Hepatic stellate cell (primary cell): ENCODE measurements at places on chromosomes 11 and 22.

DNA sequence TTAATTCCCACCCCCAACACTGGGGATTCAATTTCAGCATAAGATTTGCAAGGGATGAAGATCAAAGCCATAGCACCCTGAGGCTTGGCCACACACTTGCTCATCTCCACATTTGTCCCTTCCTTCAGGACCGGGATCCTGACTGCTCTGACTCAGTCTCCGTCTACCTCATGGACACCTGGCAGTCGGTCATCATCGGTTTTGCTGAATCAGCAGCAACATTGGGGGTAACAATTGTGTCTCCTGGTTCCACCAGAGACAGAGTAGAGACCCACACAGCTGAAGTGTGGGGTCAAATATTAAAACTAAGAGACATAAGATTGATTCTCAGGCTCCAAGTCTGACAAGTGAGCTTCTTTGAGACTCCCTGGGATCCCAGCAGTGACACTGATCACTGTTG, 34.6 kb downstream of the GGTLC2 start:
- DNase-seq: no peak

GRCh38 chr11:41943656-41944055, 484.2 kb upstream of the LRRC4C start:
- DNase-seq: no peak

- DNase-seq: no peak
These were observed 41.6 kb downstream of the BUD13 start for GRCh38 chr11:116731097-116731761.

DNA sequence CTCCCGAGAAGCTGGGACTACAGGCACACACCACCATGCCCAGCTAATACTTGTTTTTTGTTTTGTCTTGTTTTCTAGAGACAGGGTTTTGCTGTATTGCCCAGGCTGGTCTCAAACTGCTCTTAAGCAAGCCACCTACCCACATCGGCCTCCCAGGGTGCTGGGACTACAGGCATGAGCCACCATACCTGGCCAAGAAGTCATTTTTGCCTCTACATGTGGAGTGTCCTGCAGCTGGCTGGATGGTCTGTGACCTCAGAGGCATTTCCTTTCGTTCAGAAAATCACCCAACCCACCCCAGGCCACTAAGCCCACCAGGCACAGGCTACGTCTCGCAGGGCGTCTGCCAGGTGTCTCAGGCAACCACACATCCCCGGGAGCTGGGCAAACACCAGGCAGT, 12.8 kb downstream of the SHANK2 start:
- DNase-seq: no peak

DNA sequence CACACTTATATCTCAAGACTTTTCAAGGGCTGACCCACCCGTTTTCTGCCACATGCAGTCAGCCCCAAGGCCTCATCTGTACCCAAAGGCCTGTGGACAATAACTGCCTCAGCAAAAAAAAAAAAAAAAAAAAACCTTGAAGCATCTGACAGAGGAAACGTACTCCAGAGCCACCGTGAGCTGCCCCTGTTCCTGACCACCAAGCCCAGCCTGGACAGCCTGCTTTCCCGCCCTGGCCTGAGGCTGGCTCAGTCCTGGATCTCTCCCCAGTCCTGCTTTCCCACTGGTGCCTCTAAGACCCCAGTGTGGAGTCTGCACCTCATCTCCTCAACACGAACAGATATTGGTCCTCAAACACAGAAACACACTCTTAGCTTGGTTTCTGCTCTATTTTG, 66.5 kb downstream of the SLC35F2 start:
- DNase-seq: no peak

DNA sequence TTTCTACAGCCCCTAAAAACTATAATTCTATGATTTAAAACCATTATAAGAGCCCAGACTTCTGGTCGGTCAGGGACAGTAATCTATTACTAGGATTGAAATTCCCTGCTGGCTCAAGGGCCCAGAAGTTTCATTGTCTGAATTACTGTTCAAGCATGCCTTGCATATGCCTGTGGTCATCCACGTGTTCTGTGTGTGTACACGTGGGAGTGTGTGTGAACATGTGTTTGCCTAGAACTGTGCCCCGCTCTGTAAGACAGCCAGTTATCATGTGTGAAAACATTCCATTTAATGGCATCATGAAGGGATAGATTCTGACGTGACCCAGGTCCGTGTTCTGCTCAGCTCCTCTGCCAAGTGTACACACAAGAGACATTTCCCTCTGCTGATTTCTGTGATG, 189.3 kb upstream of the NECTIN1 start:
- DNase-seq: no peak

DNA sequence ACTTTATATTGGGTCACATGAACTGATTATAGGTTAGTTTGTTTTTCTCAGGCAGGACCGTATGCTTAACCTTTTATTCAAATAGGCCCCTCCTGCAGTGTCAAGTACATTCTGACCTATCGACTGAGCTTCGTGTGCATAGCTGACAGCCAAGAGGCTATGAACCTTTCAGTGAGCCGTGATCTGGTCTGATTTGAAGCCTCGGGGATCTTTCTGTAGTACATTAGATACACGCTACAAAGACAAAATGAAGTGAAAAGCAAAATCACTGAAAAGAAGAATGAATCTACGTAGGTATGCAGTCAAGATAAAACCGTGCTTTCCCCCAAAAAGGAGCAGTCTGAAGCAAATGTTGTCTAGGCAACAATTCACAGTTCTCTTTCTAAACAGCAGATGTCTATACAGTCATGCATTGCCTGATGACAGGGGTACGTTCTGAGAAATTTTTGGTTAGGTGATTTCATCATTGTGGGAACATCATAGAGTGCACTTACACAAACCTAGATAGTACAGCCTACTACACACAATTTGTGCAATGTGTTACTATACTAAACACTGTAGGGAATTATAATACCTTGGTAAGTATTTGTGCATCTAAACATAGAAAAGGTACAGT, 18.1 kb downstream of the JHY start:
- DNase-seq: no peak

DNA sequence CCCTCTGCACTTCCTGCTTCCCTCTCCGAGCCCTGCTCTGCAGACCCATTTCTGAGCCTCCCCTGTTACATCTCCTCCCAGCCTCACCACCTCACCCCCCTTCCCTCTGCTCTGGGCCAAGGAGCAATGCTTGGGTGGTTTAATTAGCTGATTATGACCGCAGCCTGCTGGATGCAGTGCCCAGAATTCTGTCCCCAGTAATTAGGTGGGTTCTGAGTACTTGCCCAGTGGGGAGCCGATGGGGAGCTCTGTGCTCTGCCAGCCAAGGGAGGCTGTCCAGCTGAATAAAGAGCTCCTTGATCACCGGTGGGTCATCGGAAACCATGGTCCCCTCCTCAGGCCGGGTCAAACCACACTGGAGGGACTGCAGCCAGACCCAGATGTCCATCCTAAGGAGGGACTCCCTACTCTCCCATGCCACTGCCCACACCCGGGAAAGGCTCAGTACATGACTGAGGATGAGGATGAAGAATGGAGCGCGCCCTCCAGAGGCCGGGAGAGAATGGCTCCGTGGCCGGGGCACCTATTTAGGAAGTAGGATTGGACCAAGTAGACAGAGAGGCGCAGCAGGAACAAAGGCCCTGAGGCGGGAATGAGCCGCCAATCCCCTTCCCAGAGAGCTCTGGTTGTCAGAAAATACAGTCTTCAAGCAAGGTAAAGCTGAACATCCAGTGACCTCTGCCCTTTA, 9.1 kb downstream of the ARRB1 start:
- no peak for DNase-seq

DNA sequence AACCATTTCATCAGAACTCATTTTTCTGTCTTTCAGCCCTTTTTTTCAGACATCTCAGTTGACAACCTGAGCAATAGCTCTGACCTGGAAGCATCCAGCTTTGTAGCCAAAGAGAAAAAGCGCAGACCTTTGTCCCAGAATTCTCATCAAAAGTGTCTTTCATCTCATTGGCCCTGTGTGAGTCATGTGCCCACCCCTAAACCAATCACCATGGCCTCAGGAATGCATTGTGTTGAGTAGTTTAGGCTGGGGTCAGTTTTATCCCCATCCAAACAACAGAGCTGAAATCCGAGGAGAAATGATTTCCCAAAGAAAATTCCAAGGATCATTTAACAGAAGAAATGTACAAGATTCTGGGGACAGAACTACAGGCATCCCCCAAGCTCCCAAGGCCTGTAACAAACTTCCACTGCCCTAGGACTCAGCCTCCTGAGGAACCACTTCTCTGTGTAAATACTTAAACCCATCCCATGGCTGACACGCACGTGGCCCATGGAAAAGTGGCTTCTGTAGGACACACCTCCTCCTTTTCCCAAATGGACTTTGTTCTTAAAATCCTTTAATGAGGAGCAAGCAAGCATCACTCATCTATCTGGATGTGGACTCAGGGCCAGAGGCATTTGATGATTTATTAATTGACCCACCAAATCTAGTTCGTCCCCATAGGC, 429.0 kb downstream of the SOX6 start:
- no peak for DNase-seq

DNA sequence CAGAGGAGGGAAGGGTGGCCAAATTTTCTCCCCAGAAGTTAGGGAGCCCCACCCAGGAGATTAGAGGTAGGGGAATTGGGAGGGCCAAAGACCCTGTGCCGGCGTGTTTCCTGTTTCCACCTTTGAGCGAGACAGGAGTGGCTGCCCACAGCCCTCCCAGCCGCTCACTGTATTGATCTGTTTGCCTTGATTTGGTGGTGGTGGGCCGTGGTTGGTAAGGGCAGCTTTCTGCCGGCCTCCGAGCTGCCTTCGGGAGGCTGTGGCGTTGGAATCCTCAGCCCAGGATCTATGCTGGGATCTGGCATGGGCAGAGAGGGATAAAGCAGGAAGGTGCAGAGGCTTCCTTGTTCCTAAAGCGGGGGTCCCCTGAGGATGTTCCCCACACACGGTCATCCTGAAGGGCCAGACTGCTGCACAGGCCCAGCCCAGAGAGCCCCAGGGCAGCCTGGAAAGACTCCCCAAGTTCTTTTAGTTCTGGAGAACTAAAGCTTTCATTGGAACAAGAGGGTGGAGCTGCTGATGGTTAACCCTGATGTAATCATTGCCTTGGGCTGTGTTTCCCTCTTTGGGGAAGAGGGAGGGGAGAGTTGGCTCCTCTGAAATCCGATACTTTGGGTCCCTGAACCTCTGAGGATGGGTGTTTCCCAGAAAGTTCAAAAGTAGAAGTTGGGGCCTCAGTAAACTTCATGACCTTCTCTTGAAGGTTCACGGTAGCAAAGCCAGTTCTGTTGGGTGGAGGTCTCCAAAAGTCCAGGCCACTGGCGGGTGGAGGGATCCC, 7.2 kb downstream of the FAM83F start:
- DNase-seq: no peak

GRCh38 chr11:125995313-125995712, 49.5 kb downstream of the VSIG10L2 start:
- no peak for DNase-seq

DNA sequence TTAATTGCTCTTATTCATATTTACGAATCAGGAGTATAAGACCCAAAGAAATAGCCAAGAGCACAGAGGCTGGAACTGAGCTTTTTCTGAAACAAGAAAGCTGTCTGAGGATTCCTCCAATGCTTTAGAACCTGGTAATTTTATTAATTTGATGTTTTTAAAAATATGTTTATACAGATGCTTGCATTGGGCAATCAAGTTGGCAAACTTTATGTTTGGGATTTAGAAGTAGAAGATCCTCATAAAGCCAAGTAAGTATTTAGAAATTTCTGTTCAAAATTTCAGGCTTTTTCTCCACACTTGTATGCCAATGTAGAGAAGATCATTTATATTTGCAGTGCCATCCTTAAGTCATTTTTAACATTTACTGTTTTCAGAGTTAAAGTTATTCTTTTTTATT, 24.3 kb upstream of the HIKESHI start:
- no peak for DNase-seq

DNA sequence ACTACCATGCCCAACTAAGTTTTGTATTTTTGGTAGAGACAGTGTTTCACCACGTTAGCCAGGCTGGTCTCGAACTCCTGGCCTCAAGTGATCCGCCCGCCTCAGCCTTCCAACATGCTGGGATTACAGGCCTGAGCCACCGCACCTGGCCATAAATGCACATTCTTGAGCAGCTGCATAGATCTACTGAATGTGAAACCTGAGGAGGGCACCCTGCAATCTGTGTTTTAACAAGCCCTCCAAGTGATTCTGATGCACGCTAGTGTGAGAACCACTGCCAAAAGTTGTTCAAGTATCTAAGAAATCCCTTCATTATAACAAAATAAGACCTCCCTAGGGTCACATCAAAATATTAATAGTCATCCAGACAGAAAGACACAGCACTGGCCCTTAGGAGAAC, 89.3 kb downstream of the RDX start:
- no peak for DNase-seq

DNA sequence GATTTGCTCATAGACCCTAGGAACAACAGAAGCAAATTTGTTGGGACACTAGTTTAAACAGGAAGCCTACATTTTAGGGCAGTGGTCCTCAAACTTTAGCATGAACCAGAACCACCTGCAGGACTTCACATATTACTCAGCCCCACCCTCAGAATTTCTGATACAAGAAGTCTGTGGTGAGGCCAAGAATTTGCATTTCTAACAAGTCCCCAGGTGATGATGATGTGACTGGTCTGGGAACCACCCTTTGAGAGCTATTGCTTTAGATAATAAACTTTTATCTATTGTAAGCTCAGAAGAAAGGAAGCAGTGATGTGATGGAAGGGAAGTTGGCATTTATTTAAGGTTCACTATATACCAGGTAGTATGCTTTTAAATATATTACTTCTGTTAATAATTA, 194.0 kb downstream of the FAM181B start:
- no peak for DNase-seq

DNA sequence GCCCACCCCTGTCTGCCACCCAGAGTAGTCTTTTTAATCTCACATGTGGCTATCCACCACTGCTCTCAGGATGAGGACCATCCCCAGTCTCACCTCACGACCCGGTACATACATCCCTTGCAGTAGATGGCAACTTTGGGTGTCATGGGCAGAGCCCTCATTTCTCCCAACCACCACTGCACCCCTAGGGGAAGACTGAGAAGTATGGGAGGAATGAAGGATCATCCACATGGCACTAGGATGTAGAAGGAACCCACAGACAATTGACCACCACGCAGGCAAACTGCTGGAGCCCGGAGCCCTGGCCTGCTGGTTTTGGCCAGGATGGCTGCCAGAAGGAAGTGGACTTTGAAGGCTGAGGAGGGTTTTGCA, 1.9 kb upstream of the SCARF2 start:
- no peak for DNase-seq

- no peak for DNase-seq
These were observed 4.0 kb downstream of the PYGM start for GRCh38 chr11:64755681-64756361.

DNA sequence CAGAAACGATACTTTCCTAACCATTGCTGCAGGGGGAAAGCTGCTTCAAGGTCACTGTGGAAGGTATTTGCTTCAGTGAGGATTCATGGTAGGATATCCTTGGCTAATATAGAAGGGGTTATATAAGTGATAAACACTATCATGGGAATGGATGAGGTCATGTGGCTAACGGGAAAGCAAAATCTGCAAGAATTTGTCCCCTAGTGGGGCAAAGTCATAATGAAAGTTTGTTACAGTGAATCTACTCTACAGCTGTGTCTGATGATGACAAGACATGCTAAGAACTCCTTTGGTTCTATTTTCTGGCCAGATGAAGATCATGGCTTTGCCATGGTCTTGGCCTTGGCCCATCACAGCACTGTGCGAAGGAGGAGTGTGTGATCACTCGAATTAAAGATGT, 13.8 kb downstream of the MMP20 start:
- DNase-seq: no peak
